CD4-positive, alpha-beta T cell treated with Interleukin-6 at 100 ng/mL for 8 hours (primary cell): ENCODE measurements at places on chromosomes 4 and X.

GRCh38 chrX:98939456-98939855 lies 1470.6 kb downstream of the PCDH19 start:
- DNase-seq, result no peak

- DNase-seq, result no peak
Measured at GRCh38 chr4:96025011-96025410, 185.1 kb downstream of the PDHA2 start.

GRCh38 chr4:108649863-108650211 lies 562 bp upstream of the OSTC start:
- no peak for DNase-seq

DNA sequence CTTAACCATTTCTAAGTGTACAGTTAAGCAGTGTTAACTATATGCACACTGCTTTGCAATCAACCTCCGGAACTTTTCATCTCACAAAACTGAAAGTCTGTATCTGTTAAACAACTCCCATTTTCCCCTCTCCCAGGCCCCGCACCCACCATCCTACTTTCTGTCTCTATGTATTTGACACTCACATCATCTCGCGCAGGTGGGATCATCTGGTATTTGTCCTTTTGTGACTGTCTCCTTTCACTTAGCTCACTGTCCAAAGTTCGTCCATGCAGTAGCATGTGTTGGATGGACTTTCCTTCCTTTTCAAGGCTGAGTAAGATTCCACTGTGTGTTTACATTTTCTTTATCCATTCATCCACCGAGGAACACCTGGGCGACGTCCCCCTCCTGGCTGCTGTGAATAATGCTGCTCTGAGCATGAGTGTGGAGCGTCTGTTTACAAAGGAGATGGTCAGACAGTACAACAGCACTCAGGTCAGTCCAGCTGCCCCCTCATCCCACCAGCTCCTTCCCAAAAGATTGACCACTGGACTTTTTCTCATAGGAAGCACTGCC lies 39.8 kb downstream of the DCTD start:
- DNase-seq, result no peak

DNA sequence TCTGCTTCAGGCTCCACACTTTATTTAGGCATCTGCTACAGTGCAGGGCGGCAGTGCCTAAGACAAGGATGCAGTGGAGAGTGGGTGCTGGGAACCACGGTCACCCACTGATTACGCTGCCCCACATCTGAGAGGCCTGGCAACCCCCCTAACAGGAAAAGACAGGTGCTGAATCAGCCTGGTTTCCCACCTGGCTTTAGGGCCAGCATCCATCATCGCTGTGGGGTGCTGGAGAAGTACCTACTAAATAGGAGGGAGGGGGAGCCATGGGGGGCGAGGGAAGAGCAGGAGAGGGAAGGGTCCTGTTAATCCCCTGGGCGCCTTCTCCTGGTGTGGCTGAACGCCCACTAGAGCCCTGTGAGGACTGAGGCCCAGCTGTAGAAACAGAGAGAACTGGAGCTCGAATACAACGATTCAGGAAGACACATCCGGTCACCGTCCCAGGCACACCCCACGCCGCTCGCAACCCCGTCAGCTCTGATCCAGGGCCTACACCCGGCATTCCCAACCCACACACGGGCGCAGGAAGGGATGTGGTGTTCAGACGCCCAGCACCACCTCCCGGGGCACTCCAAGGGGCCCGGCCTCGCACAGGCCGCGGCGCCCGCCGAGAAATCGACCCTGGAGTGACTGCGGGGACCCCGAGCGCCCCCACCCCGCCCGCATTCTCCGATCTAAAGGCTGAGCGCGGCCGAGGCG lies 554 bp downstream of the DCTD start:
- peak; percentile 10 for DNase-seq

GRCh38 chrX:133415276-133416105 lies at the start of gene GPC4:
Gene GPC4 (minus strand): TSS chrX:133415489. CDS start chrX:133414965, 524 bp downstream.
- no peak for DNase-seq

DNA sequence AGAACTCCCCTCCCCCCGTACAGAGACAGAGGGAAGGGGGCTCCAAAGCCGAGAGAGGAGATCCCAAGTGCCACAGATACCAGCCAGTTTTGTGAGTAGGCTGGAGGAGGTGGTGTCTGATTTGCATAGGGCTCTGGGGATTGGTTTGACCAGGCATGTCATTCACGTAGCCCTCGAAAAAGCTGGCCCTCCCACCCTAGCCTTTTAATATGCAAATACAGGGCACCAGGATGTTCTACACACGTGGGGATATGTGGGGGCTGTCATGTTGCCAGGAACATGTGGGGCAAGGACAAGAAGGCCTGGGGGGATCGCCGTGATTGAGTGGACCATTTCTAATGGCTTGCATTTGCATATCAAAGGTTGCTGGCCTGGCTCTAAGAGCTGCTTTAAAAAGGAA lies 272.9 kb downstream of the PPP1R2C start:
- DNase-seq, result no peak

DNA sequence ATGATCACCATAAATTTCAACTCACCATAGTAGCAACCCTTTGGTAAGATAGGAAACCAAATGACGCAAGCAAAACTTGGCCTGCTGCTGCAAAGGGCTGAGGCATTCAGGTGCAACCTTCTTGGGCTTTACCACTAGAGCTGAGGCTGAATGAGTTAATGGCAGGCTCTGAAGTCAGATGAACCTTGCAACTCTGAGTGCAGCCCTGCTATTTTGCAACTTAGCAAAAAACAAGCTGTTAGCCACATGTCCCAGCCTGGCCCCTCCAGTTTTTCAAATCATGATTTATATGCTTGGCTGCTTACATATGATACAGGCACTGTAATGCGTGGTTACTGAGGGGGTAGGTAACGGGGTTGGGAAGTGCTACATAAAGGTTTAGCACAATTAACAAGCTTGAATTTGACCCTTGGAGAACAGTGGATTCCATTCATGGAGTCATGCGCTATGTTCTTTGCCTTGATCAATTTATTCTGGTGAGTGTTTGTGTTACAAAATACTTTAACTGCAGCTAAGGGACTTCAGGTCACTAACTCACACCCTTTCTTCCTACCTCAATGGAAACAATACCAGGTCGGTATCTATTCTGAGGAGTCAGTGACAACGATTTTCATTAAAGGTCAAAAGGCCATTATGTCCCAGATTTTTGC lies 80.5 kb upstream of the PPARGC1A start:
- DNase-seq, result no peak

DNA sequence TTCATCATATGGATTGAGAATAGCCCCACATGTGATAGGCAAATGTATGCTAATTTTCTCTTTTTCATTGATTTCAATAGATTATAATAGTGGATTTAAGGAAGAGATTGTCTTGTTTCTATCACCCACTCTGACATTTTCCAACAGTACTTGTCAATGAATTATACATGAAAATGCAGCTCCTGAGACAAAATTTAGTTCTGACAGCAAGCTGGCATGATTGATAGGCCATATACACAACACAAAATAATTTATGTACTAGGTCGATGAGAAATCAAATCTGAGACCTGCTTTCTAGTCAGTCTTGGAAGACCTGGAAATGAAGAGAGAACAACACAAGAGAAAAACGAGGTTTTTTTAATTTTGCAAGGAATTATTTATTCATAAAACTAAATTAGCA lies 118.0 kb upstream of the MYOZ2 start:
- no peak for DNase-seq

GRCh38 chr4:101853028-101853427 lies 62.5 kb downstream of the BANK1 start:
- no peak for DNase-seq

DNA sequence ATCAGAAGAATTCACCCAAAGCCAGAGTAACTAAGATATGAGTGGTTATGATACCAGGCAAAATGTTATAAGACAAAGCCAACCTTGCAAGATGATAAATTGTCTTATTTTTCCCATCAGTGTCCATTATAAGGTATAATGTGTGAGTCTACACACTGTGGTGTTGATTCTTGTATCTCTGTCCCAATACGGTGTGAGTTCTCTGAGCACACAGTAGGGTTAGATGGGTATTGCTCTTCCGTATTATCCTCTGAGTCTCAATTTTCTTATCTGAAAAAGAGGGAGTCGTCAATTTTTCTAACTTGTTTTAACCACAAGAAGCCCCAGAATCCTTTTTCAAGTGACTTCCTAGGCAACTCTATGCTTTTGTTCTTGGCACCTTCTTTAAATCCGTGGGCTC lies 69.9 kb downstream of the HMGB2 start:
- no peak for DNase-seq

GRCh38 chr4:139660568-139661043 lies 5.0 kb upstream of the MGST2 start:
- DNase-seq, result no peak

- DNase-seq, result no peak
Measured at GRCh38 chr4:5050520-5051277, 581 bp upstream of the STK32B start.

DNA sequence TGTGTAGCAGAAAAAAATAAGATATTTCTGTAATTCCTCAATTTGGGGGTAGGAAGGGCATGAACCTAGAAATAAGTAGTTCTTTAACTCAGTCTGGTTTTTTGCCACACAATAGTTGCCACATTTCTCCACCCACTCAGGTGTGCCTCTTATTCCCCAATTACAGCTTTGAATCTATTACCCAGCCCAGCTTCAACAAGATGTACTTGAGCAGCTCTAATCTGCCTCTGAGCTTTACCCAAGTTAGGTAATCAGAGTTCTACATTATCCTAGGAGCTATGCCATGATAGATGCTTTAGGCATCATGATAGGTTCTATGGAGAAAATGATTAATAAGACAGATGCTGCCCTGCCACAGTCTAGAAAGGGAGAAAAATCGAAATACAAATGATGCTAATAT lies 117.4 kb upstream of the GPRIN3 start:
- DNase-seq, result no peak

DNA sequence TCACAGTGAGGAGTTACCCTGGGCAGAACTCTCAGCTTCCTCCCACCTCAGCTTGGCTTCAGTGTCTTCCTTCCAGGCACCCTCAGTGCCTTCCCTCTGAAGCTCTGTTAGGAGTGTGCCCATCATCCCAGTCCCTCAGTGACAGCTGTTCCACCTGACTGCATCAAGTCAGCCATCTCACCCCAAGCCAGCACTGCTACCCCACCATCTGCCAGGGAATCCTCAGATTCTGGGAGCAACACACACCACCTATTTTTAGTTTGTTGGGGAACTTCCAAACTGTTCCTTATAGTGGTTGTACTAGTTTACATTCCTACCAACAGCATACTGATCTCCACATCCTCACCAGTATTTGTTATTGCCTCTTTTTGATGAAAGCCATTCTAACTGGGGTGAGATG lies 182.9 kb downstream of the RELL1 start:
- DNase-seq, result no peak

- no peak for DNase-seq
Measured at GRCh38 chr4:8552581-8553205, 27.5 kb upstream of the GPR78 start.

GRCh38 chr4:102843273-102843672 lies 15.9 kb upstream of the UBE2D3 start:
- no peak for DNase-seq

- no peak for DNase-seq
Measured at GRCh38 chrX:1903236-1903935, 288.5 kb downstream of the ASMT start.

DNA sequence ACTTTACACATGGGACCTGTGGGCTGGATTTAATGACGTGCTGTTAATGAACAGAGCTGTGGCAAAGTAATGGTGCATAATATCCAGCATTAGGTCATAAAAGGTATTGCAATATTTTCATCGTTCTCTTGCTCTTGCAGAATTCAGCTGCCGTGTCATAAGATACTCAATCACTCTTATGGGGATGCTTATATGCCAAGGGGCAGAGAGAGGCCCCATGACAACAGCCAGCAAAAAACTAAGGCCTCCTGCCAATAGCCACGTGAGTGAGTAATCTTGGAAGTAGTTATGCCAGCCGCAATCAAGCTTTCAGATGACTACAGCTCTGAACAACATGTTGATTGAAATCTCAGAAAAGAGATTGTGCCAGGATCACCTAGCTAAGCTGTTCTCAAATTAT lies 616.9 kb downstream of the FSTL5 start:
- DNase-seq, result no peak

DNA sequence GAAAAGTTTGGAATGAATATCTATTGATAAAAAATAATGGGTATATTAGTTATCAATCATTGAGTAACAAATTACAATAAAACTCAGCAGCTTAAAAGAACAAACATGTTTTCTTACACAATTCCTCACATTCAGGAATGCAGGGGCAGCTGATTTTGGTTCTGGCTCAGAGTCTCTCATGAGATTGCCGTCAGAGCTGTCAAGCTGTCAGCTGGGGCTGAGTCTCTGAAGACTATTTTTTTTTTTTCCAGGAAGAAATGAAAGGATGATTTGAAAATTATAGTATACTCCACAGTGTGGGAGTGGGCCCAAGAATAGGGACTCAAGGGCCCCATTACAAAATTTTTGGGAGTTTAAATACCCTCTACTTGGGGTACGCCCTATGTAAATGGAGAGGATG lies 219.1 kb downstream of the GC start:
- no peak for DNase-seq

- no peak for DNase-seq
Measured at GRCh38 chr4:86367577-86367976, 7.7 kb upstream of the MAPK10 start.

GRCh38 chr4:169315530-169316343 lies 45.0 kb upstream of the SH3RF1 start:
- DNase-seq, result no peak

DNA sequence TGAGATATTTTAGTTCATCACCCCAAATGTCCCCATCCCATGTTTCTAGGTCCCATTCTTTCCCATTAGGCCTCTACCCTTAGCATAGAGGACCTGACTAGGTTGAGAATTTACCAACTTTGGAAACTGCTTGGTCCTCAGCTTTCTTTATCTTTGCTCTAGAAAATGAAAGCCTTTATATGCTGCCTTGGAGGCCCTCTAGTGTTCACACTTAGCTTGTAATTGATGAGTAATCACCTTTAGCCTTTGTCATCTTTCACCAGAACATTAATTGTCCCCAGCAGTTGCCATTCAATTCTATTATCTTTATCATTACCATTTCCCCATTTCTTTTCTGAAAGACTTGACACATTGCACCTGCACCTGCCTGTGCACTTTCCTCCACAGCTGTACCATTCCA lies 589.2 kb upstream of the NR3C2 start:
- no peak for DNase-seq

- no peak for DNase-seq
Measured at GRCh38 chr4:74218201-74218600, 60.3 kb downstream of the MTHFD2L start.

DNA sequence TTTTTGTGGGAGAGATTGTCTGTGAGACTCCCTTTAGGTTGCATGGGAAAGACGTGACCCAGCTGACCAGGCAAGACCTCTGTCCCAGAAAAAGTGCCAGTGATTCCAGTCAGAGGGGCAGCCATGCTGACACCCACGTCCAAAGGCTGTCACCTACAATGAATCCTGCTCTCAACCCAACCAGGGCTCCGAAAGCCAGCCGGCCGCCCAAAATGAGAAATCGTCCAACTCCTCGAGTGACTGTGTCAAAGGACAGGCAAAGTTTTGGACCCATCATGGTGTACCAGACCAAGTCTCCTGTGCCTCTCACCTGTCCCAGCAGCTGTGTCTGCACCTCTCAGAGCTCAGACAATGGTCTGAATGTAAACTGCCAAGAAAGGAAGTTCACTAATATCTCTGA lies 5.5 kb downstream of the SLITRK2 start:
- DNase-seq, result no peak
